ENCODE measurements at places on chromosomes 16 and 17. TPM values are rescaled to one million over a fixed set of nuclear protein-coding genes. Genes with fewer than 3 reads are reported as not detected.

SLC35G6 gene
- total RNA-seq, result not detected

SGF29 gene
- 14.3 TPM for total RNA-seq

DPEP1 gene
- not detected for total RNA-seq

ETV4 gene
- total RNA-seq, result 22.4 TPM

- no peak for DNase-seq
These were observed 1029.6 kb downstream of the CDH11 start for GRCh38 chr16:64092271-64092670.

- DNase-seq, result no peak
These were observed 2.5 kb downstream of the MSRB1 start for GRCh38 chr16:1940273-1941161.

DNA sequence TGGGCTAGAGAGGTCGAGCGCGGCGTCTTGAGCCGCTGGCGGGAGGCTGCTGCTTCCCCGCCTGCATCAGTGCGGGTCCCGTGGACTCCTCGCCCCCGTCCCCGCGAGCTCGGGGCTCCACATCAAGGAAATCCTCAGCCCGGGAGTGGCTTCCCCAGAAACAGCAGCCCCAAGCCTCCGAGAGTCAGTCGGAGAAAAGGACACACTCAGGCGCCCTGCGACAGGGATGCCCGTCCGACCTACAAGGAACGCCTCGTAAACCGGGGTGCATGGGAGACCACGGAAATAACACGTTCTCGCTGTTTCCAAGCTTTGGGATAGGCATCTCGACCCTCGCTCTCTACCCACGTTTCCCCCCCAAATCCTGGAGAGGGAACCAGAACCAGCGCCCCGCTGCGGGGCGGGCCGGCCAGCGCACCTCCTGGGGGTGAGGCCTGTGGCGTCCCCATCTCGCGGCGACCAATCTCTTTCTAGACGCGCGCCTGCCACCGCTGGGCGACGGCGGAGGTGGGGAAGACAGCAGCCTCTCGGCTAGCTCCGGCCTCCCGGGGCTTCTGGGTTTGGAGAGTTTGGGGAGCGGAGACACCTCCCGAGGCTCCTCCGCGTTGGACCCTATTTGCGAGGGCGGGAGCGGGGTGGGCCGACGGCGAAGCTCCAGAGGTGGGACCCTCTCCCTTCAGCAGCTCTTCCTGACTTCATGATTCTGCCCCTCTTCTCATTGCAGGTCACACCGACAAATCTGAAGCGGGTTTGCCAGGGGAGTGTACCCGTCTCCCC, 759 bp upstream of the TP53I13 start:
- DNase-seq, result no peak

DNA sequence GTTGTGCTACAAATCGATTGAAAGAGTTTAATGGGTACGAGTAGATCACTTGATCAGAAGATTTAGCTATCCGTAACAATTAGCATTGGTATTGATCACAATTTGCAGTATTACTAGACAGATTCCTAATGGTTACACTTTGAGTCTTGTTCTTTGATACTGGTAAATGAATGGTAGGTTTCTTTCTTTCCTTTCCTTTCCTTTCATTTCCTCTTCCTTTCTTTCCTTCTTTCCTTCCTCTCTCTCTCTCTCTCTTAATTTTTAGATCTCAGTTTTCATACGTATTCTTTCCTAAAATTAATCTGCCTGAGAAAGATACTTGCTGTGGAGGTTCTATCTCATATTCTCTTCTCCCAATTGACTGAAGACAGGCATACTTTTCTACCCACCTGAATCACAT, 17.9 kb downstream of the CPD start:
- DNase-seq, result no peak

DNA sequence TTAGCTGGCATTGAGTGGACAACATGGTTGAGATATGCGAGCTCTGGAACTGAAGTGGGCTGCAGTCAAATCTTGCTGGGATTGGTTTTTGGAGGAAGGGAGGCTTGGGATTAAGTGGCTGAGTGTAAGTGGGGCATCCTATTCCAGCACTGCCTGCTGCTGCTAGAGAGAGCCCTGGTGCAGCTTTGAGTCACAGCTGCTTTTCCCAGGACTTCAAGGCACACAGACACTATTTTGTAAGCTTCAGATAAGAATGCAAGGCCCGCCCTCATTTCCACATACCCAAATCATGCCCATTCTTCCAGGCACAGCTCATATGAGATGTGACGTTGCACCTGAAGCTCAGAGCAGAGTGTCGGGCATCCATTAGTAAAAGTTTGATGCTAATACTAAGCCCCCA, 10.2 kb upstream of the MAF start:
- DNase-seq, result no peak

DNA sequence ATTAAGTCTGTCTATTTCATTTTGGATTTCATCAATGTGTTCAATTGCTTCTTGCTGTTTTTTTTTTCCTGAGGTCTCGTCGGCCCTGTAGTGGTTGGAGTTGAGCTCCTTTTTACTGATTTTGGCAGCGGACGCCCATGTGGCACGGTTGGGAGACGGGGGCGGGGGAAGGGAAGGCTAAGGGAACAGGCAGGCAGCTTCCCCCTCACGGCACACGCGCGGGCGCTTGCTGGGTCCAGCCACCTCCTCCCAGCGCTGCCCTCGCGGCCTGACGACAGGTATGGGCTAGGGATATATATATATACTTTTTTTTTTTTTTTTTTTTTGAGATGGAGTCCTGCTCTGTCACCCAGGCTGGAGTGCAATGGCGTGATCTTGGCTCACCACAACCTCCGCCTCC, 11.4 kb downstream of the HSF5 start:
- no peak for DNase-seq
